ENCODE measurements at places on chromosomes 4 and X.

DNA sequence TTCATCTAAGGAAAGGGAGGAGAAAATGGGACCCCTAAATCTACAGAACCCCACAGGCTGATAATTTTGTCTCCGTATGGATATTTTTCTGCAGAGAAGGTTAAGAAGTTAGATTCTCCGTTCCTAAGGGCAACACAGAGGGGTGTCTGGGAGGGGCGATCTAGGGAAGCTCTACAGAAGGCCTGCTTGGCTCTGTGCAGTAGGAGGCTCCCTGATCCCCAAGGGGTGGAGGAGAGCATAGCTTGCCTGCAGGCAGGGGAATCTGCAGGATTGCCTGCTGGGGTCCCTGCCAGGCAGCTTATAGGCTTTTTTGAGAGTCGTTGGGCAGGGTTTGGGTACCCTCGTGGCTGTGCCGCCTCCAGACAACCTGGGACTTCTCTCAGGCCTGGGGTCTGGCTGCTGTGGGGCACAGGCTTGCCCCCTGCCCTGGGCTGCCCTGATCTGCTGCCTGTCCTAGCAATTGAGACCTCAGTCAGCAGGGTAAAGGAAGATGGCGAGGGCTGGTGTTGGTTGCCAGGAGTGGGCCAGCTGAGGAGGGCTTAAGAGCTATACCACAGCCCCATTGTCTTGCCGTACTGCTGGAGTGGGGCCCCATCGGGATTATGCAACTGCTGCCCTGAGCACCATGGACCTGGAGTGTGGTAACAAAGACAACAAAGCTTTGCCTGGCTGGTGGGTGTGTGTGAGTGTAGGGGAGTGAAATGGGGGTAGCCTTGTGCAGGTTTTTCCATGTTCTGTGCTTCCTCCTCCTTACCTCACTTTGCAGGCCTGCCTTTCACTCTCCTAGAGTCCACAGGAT, 74.1 kb downstream of the EFNB1 start:
- no peak for DNase-seq

DNA sequence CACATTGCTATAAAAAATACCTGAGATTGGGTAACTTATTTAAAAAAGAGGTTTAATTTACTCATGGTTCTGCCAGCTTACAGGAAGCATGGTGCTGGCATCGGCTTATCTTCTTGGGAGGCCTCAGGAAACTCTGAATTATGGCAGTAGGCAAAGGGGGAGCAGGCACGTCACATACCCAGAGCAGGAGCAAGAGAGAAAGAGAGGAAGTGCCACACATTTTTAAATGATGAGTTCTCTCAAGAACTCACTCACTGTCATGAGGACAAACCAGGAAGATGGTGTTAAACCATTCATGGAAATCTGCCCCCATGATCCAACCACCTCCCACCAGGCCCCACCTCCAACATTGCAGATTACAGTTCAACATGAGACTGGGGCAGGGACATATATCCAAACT, 10.0 kb upstream of the AFF1 start:
- no peak for DNase-seq

- DNase-seq: no peak
Measured at GRCh38 chr4:21476757-21477156, 471.8 kb downstream of the KCNIP4 start.

GRCh38 chrX:97199501-97199900, 315.8 kb downstream of the RPA4 start:
- no peak for DNase-seq

DNA sequence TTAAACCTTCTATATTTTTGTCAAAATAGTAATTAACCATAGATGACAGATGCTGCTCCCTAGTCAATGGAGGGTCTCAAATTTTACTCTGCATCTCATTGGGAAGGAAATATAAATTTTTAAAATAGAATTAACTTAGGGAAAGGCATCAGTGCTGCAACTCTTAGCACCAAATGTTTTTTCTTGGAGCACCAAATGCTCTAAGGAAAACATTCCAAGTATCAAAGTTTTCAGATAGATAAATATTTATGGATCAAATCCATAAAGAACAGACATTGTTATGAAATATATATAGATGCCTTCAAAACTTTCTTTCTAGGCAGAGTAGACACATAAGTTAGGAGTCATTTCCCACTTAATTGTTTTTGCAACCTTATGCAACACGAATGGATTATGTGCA, 168.7 kb downstream of the ANTXR2 start:
- no peak for DNase-seq

DNA sequence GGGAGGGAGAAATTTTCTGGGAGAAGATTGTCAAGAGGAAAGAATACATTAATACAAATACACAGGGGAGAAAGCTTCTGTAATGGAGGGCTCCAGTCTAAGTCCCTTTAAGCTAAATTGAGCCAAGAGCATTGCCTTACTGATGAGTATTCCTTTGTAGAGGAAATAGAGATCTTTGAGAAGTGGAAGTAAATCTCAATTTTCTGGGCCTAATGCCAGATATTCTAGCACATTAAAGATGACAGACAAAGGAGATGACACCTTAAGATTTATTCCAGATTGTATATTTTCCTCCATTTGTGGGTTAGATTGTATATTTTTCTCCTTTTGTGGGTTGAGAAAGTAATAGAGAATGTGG, 28.5 kb upstream of the SMAD1 start:
- no peak for DNase-seq

All from stimulated activated CD8-positive, alpha-beta memory T cell treated with anti-CD3 and anti-CD28 coated beads, Interleukin-4, amount 100 ng/mL, for 1 hour (primary cell).